ENCODE measurements at places on chromosomes 3 and 15.

GRCh38 chr3:103127737-103128136, 692.9 kb downstream of the ZPLD1 start:
- no peak for DNase-seq

GRCh38 chr3:152071924-152072323, 196.8 kb upstream of the MBNL1 start:
- DNase-seq: no peak

- DNase-seq: no peak
Measured at GRCh38 chr3:122691195-122691594, 10.6 kb downstream of the PARP14 start.

GRCh38 chr3:187943677-187944389, 198.6 kb upstream of the BCL6 start:
- no peak for DNase-seq

DNA sequence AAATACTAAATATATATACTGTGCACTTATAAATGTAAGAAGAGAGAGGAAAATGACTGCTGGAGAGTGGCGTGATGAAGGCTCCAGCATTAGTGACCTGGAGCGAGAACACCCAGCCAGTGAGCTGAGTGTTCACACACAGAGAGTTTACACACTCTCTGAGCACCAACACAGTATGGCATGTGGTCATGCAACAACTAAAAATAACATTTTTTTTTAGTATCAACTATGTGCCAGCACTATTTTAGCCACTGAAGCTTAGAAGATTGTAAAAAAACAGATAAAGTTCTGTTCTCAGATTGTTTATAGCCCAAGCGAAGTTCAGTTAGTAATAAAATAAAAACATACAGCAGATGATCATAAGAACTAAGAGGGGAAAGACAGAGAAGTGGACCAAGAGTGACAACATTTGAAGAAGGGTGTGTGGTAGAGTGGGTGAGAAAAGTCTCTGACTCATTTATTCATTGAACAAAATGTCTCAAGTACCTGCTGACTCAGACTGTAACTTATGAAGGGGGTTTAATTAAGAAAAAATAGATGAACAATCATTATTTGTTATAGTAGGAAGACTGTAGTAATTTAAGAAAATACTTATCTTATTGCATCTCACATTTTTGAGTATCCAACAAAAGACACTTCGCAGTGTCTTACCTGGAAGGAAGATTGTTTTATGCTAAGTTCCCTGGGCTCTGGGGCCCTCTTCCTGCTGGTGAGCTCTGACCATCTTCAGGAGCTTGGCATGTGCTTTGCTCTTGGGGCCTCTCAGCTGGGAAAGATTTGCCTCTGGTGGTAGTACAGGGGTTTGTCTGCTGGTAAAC, 43.8 kb downstream of the GAP43 start:
- DNase-seq: no peak

DNA sequence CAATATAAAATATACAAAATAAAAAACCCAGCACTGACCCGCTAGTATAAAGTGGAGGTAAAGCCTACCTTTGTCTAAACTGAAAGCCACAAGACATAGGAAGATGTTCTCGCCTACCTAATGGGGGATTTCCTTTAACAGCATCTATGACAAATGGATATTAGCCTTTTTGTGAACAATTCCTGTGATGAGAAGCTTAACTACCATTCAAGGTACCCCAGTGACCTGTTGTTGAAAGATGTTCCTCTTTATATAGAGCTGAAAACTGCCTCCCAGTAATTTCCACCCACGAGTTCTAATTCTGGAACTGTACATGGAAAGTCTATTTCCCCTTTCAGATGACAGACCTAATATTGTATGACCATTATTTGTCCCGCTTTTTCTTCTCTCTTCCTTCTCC, 109.8 kb upstream of the RASGRP1 start:
- no peak for DNase-seq

GRCh38 chr3:42591811-42592210, 1.2 kb downstream of the SS18L2 start:
- DNase-seq: no peak

DNA sequence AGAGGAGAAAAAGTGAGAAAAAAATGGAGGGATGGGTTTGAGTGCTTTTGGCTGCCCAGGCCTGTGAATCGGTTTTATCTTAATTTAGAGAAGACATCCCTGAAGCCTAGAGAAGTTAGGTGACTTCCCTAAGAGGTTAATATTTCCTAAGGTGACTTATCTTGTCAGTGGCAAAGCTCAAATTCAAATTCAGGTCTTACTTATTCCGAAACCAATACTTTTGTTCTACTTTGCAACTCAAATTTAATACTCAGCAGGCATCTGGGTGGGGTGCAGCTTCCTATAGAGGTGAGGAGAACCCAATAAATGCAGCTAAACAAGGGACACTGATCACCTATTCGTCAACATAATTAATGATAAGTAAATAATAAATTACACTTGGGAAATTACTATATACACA, 54.9 kb upstream of the MYRIP start:
- no peak for DNase-seq

- no peak for DNase-seq
Measured at GRCh38 chr3:46429671-46430070, 22.6 kb downstream of the CCRL2 start.

GRCh38 chr3:4722103-4722502, 229.0 kb downstream of the ITPR1 start:
- DNase-seq: no peak

DNA sequence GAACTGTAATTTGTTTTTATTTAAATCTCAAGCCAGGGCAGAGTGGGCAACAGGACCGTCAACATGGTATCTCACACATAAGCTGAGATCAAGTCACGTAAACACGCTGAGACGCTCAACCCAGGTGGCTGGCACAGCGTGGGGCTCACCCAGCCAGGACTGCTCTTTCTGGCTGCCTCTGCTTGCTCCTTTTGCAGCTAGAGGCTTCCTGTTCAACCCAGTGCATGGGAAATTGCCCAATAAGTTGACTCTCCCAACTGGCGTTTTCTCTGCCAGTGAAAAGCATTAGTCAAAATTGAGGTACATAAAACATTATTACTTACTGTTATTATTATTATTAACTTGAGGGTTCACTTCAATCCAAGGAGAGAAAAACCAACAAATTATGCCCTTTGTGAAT, 398.1 kb downstream of the NR2F2 start:
- no peak for DNase-seq

DNA sequence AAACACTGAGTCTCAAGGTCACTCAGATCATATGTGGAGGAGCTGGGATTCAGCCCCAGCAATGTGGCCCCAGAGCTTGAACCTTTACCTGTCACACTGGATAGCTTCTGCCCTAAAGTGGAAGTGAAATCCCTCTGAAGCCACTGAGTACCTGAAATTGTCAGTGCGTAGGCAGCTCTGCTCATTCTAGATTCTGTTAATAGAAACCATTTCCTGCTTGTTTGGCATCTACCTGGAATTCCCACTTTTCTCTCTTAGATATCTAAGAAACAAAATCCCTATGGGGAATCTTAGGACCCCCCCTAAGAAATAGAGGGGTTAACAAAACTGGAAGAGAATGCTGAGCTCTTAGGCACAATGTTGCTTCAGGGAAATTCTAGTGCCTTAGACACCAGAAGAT, 29.8 kb downstream of the FBXL22 start:
- DNase-seq: no peak

DNA sequence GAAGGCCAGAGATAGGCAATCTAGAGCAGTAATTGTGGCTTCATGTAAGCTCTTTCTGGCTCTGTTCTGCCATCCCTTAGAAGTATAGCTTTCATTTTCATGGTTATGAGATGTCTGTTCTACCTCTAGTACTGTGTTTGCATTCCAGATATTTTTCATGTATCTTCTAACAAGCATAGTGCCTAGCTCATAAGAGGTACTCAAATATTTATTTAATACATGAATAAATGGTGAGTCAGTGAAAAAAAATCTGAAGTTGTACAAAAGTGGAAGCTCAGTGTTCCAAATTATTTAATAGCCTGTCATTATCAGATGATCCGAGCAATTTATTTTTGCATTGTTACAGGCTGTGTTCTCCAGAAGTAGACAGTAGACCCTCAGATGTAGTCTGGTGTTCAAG, 64.3 kb downstream of the OXSM start:
- DNase-seq: no peak

GRCh38 chr3:29454161-29454611, 173.3 kb downstream of the RBMS3 start:
- no peak for DNase-seq

GRCh38 chr3:15050405-15051092, 14.6 kb downstream of the MRPS25 start:
- DNase-seq: no peak

DNA sequence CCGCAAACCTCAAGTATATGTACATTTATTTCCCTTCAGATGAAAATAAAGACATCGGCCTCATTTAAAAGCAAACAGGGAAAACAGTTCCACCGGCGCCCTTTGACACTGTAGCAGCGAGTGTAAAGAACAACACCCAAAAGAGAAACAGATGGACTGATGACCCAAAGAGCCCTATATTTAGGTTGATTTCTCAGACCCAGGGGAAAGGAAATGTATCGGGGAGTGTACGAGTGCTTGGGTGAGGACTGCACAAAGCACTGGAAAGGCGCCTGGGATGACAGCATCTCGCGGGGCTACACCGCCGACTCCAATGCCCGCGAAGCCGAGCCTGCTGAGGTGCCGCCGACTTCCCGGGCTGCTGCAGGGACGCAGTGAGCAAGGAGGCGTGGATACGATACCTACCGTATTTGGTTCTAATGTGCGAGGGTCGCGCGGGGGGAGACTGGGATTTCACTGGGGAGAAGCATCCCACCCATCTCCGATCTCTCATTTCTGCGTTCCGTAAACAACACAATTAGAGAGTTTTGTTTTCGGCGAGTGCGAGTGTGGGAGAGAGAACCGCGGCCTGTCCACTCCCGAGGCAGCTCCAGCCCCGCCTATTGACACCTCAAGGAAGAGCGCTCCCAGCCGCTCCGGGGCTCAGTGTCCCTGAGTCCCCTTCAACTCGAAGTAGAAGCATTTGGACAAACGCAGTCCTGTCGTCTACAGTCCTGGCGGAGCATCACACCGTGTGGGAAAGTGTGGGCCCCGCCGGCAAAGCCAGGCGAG, 2.0 kb downstream of the MECOM start:
- DNase-seq: peak; percentile 68

- DNase-seq: no peak
Measured at GRCh38 chr15:66802025-66803001, 100.3 kb downstream of the SMAD6 start.

GRCh38 chr3:56110886-56111285, 357.4 kb downstream of the ERC2 start:
- DNase-seq: no peak

GRCh38 chr15:72737723-72738122, 45.8 kb downstream of the ADPGK start:
- no peak for DNase-seq

- no peak for DNase-seq
Measured at GRCh38 chr15:57122080-57122840, 203.8 kb downstream of the TCF12 start.

- no peak for DNase-seq
Measured at GRCh38 chr3:197007953-197008352, 21.7 kb downstream of the MELTF start.

DNA sequence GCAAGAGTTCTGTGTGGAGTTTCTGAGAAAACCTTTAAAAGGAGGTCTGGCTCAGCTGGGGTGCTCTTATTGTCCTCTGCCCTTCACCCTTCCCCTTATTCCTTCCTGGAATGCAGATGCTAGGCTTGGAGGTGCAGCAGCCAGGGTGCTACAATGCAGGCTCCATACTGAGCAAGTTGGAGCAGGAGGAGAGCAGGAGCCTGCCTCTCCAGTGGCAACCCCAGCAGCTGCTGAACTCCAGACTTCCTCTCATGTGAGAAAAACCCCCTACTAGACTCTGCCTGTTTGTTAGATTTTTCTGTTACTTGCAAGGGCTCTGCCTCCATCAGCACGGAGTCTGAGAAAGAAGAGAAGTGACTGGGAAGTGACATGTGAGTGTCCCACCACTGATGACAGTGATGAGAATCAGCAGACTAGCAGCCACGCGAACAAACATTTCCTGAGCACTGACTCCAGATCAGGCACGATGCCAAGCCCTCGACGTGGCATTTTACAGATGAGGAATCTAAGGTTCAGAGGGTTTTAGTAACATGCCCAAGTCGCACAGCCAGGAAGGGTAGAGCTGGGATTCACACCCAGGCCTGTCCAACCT, 16.1 kb upstream of the RARRES1 start:
- DNase-seq: no peak

DNA sequence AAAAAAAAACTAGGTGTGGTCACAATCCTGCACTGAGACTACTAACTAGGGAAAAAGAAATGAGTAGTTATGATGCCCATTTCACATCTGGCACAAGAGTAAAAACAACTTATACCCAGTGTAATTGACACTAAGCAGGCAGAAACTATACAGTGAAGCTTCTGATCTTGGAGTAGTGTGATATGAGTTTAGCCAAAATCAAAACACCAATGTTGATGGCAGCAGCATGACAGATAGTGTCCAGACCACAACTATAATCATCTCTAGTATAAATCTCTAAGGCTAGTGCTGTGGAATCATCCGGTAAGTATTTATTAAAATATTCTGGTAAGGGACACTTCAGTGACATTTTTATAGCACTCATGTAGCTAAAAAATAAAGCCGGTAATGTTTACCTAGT, 108.5 kb upstream of the EPHA6 start:
- no peak for DNase-seq

DNA sequence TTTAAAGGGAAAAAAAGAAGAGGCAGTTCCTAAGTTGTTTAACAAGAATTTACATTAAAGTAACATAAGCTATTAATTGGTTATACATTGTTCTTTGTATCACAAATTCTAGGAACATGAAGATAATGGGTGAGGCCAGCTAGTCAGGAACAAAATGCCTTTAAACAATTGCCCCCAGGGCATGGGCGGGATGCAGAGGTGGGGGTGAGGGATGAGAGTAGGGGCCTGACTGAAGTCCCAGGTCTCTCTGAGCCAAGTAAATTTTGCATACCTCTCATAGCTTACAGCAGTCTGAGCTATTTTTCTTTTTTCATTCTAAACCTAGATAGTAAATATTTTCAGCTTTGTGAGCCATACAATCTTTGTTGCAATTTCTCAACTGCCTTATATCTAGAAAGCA, 77.8 kb upstream of the RNU6-1 start:
- DNase-seq: no peak

GRCh38 chr15:52078876-52079700, 33.5 kb downstream of the BCL2L10 start:
- DNase-seq: peak; percentile 96

- DNase-seq: no peak
Measured at GRCh38 chr3:127484601-127485388, 105.7 kb downstream of the TPRA1 start.

DNA sequence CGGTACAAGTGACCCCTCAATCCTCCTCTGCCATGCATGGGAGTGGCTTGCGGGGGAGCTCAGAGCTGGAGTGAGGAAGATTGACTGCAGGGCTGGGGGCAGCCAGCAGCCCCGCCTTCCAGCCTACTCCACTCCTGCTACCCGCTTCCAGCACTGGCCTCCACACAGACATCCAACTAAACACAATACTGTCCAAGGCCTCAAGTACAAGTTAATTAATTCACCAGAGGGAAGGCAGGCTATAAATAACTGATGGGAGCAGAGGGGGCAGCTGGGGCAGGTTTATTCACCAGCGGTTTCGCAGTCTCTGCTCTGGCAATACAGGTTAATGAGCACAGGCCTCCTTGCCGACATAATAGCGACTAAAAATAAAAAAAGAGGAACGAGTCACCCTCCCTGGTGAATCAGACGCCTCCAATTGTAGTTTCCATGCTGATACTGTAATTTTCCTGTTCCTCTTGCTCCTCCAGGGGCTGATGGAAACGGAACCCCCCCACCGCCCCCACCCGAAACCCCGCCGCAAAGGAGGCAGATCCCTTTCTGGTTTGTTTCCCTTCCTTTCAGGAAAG, 166.4 kb upstream of the TLE3 start:
- no peak for DNase-seq

All from H1 (cell line).